ENCODE measurements at places on chromosomes 1 and 21.

GRCh38 chr1:210557426-210558077 lies 228.8 kb downstream of the HHAT start:
- DNase-seq, result no peak

- DNase-seq, result peak; percentile 46
Observed at GRCh38 chr1:18949686-18950400, 6.6 kb downstream of the IFFO2 start.

DNA sequence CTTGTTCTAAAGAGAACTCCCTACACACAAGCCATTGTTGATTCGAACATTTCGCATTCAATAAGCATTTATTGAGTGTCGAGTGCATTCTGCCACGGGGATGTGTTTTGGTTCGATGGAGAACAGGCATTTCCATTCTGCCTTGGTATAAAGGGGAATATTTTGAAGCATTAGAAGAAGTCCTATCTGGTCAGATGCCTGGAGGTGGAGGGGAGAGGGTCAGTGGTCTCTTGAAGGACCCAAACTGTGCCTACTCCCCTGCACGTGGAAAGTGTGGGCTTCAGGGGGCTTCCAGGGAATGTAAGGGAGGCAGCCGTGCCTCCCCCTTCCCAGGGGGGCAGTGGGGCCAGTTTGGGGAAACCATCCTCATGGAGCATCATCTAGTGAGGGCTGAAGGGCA lies 8.3 kb downstream of the AJAP1 start:
- no peak for DNase-seq

GRCh38 chr1:151477066-151477465 lies 17.8 kb upstream of the POGZ start:
- no peak for DNase-seq

DNA sequence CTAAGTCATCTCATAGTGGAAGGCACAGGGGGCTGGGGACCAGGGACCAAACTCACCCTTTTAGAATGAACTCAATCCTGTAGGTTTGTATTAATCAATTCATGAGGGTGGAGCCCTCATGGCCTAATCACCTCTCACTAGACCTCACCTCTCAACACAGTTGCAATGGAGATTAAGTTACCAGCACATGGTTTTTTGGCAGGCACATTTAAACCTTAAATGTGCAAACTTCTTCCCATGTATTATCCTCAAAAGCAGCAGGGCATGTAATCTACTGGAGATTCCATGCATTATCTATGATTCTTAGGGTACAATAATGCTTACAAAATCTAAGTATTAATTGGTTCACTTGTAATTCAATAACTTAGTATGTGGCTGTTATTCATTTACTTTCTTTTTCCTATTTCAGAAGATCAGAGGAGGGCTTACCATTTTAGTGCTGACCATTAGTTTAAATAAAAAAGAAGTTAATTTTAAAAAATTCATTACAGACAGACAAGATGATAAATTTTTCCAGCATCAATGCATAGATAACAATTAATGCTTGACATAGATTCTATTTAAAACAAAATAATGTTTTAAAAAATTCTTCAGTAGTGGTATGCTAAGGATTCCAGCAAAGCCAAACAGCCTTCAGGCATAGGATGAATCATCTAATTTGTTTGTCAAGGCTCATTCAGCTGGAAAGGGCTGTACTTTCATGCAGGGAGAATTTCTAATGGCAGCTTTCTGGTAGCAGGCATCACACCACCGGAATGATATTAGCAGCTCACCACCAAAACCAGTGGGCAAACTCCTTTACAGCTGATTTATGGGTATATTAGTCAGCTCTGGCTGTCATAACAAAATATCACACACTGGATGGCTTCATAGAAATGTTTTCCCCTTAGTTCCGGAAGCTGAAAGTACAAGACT lies 124.6 kb upstream of the ZNF648 start:
- no peak for DNase-seq

GRCh38 chr1:155086128-155086741 lies 7.6 kb downstream of the EFNA3 start:
- peak; percentile 93 for DNase-seq

GRCh38 chr21:39972976-39973770 lies 105.9 kb downstream of the PCP4 start:
- DNase-seq, result no peak

DNA sequence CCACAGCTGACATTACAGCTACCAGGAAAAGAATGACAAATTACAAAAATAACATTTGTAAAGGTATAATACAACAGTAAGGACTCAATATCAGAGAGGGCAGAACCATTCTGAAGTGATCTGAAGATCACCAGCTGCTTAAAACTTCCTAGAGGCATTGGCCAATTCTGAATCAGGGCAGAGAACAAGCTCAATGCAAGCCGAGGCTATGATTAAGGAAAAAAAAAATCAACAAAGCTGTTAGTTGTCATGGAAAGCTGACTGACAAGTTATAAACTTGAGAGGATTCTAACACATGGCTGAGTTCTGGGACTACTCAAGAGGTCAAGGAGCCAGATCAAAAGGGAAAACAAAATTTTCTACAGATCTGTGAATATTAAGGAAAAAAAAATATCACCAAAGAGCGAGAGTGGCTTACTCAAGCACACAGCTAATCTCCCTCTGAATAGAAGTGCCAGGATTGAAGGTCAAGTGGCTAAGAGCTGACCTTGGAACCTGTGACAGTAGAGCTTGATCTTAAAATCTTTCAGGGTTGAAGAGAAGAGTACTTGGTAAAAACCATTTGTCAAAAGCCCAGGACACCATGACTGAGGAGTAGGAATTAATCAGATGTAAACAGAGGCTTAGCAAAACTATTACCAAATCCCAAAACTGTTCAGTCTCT lies 383.4 kb downstream of the USP25 start:
- DNase-seq, result no peak

DNA sequence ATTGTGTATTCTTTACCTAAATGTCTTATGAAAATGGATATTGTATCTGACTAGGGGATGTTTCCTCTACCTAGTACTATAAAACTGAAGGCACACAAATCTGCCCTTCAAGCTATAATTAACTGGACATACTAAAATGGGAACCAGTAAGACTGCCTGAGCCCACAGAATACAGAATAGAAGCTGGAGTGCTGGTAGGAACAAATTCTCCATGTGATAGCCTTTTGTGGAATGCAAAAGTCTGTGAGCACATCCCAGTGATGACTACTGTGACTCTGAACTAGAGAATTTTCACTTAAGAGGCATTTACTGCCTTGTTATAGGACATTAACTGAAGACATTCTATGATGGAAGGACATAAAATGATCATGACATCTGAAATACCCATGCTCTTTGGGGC lies 30.3 kb downstream of the KIFAP3 start:
- no peak for DNase-seq

GRCh38 chr1:71049951-71050598 lies 2.5 kb upstream of the PTGER3 start:
- DNase-seq, result no peak

DNA sequence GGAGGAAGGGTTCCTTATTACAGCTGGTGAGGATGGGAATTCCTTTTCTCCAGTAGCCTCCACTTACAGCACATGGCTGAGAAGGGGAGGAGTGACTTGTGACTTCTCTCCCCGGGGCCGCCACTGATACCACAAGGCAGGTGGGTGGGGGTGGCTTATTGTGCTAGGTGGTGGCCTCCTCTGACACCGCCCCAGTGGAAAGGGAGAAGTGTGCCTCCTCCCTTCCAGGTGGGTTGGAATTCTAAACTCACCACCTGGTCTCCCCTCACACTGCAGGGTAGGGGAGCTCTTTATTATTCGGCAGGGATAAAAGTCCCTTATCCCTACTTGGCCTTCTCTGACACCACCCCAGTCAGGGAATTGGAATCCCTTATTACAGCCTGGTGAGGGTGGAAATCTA lies 89.5 kb downstream of the CCDC30 start:
- DNase-seq, result peak; percentile 26

DNA sequence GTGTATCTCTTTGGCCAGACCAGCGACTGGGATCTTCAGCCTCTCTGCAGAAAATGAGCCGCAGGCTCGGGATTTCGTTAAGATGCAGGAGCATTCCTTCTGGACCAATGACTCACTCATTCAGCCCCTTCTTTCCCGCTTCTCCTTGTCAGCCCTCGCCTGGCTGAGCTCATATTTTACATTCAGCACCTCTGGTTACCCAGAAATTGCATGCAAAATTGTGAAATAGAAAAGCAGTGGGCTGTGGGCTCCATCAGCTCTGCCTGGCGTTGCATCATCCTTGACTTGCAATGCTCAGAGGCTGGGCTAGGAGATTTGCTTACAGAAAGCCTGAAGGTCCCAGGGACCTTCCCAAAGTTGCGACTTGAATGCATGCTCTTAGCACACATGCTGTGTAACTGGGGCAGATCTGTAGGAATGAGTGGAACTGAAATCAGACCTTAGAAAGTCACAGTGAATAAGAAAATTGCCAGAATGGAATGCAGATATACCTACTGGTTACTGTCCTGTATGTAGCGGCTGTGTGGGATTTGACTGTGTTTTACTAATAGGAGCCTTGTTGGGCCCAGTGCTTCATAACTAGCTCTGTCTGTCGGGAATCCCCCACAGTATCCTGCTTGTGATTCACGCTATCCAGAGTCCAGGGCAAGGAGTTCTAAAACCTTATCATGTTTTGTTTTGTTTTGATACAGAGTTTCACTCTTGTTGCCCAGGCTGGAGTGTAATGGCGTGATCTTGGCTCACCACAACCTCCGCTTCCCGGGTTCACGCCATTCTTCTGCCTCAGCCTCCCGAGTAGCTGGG lies 444.8 kb downstream of the KIF26B start:
- DNase-seq, result no peak

DNA sequence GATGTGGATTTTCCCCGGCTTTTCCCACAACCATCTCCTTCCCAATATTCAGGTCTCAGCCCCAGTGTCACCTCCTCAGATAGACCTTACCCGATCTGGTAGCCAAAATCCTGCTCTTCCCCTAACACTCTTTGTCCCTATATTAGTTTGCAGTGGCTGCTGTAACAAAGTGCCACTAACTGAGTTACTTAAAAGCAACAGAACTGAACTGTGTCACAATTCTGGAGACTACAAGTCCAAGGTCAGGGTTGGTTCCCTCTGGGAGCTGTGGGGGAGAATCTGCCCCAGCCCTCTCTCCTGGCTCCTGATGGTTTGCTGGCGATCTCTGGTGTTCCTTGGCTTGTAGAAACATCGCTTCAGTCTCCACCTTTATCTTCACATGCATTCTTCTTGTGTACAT lies 64.0 kb downstream of the NENF start:
- DNase-seq, result no peak

DNA sequence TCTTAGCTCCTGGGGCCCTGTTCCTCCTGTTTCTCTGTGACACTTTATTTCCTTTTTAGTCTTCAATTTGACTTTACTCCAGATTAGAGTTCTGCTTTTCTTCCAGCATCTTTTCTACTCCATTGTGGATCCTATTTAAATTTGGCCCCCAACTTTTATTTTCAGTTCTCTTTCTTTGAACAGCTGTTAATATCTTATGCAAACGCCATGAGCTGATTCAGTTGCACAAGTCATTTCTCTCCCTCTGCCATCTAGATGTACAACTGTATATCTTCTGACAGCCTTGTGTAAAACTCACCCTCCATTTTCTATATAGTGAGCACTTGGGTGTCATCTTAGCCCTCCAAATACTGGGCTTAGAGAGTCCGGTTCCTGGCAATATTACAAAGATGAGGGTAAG lies 42.2 kb downstream of the SPATA17 start:
- no peak for DNase-seq

DNA sequence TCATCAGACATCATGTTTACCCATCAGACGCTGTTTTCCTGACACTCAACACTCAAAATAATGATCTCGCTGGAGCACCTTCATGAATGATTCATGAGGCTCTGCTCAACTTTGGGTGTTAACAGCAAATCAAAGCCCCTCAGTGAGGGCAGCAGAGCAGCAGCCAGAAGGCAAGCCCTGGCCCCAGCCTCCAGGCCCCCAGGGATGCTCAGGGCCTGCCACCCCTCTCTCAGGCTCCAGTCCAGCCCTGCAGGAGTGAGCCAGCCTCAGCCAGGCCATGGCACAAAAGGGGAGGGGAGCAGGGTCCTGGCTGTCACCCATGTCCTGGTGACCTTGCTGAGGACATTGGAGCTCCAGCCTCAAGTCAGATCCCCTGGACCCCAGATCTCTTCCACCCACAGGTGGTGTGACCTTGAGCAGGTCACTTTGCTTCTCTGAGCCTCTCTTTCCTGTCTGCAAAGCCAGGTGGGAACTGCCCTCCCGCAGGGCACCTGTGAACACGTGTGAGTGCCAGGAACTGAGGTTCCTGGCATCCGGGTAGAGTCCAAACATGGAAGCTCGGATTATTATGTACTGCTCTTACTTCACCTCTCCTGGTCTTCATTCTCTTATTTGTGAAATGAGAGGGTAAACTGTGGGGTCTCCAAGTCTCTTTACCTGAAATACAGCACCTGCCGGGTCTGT lies 161.6 kb upstream of the VAMP3 start:
- DNase-seq, result no peak

DNA sequence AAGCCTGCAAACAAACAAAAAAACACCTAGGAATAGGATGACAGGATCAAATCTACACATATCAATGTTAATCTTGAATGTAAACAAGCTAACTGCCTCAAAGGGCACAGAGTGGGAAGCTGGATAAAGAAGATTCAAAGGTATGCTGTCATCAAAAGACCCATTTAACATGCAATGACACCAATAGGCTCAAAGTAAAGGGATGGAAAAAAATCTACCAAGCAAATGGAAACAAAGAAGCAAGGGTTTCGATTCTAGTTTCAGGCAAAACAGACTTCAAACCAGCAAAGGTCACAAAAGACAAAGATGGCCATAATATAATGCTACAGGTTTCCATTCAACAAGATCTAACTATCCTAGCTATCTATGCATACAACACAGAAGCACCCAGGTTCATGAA lies 16.2 kb upstream of the OR2T10 start:
- DNase-seq, result no peak

- no peak for DNase-seq
Observed at GRCh38 chr1:180384286-180385005, 117.9 kb downstream of the ACBD6 start.

DNA sequence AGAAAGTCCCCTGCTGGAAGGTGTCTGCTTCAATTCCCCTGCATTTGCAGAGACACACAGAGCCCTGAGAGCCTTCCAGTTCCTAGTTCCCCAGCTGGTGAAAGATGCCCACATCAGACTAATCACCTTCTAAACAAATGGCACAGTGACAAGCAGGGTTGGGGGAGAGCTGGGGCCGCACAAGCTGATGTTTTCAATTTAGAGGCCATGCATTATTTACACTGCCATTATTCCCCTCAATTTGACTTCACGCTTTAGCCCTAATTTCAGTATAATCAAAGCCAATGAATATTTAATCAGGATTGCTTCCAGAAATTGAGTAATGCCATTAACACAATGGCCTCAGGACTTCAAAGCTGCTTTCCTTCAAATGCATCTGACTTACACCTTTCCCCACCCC lies 81.5 kb downstream of the BEND5 start:
- no peak for DNase-seq

- DNase-seq, result no peak
Observed at GRCh38 chr1:61436491-61437120, 288.3 kb downstream of the TM2D1 start.
